ENCODE measurements at places on chromosomes 3 and 15.
A peak's percentile ranks its signal among the peaks of the same experiment; 100 is the strongest.

DNA sequence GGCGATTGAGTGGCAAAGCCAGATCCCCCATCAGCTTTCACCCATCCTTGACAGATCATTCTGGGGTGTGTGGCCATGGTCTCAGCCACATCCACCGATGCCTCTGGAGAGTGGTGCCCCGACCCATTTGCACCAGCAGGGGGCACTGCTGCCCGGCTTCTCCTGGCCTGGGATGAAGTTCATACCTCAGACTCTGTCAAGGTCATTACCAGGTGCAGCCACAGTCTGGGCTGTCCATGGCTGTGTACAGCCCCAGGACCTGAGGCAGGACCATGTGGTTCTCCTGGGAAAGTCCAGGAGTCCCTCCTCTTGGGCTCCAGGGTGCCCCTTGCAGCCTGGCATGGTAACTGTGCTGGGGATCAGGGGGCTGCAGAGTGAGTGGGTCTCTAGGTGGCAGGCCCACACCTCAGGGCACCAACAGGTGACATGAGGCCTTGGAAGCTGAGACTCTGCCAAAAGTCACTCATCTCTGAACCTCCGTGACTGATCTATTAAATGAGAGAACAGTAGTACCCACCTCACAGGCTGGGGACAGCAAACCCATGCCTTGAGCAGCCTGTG is 67.2 kb downstream of the CACNA2D2 start:
- DNase-seq: peak; percentile 7

- no peak for DNase-seq
Measured at GRCh38 chr3:170680593-170680992, 94.7 kb upstream of the SLC7A14 start.

- no peak for DNase-seq
Measured at GRCh38 chr15:74869726-74870407, 3.3 kb downstream of the SCAMP2 start.

- DNase-seq: no peak
Measured at GRCh38 chr15:63491979-63492378, 12.4 kb upstream of the USP3 start.

- no peak for DNase-seq
Measured at GRCh38 chr3:69763458-69763857, 24.2 kb downstream of the MITF start.

DNA sequence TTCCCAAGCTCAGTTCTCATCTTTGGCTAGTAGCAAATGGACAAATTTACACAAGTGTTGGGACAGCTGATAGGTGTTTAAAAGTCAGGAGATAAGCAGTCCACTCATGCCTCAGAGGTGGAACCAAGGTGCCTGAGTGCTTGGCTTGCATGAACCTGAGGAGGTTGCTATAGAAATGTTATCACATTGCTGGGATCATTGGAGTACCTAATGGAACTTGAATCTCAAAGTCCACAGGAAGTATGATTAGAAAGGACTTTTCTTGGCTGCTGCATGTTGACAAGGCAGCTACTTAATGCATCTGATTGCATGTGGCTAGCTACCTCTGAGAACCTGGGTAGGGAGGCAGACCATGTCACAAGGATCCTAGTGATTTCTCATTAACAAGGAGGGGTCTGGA is 39.5 kb upstream of the C3orf80 start:
- no peak for DNase-seq

DNA sequence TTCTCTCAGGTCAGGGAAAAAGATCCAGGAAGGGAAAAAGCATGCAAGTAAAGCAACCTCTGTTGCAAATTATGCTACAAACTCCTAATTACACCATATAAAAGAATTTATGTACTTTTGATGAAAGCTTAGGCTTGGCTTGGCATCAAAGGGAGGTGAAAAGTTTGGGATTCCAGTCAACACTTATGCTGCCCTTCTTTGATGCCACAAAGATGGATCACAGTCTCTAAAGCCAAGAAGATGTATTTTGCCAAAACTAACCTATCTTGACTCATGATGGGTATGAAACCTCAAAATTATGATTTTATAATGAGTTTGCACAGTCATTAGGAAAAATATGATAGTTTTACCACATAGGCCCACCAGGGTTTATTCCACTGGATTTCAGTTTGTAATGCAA is 101.0 kb upstream of the CCDC80 start:
- no peak for DNase-seq
